ENCODE measurements at places on chromosomes 2 and 18.

DNA sequence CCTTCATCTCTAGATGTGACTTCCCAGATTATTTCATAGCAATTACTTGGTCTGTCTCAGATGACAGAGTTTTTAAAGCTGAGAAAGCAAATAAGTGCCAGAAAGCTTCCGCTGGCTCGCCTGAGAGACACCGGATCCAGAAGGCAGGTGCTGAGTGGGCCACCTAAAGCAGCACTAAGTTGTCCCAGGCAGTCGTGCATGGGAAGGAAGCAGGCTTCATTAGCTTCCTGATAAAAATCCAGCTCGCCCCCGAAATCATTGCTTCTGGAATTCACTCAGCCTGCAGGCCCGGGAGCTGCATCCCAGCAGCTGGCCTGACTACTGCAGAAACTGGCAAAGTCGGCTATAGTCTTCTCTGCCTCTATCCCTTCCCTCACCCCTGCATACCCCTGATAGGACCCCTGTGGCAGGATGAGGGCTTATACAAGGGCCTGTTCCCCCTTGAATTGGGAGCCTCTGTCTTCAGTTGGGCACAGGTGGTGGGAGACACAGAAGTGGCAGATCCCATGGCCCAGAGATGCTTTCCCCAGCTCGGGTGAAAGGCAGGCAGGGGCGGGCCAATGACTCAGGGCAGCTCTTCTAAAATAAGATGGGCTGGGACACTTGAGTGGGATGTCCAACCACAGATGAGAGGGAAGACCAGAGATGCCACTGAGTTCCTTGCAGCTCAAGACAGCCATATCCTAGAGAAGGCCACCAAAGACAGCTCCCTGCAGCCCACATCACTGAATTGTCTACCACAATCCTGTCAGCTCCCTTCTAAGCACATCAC is 262.4 kb upstream of the PKDCC start:
- no peak for DNase-seq

DNA sequence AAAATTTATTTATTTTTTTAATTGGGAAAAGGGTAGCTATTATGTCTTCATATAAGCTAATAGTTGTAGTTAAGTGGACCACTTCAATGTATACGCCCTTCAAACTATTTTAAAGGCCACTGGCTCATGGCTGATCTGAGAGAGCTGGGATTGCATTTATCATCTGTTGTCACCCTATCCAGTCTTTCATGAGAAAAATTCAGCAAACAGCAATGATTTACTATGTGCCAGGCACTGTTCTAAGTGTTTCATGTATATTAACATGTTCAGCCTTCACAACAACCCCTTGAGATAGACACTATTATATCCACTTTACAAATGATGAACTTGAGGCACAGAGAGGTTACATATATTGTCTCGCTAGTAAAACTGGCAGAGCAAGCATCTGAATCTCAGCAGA is 66.1 kb upstream of the ZNF397 start:
- DNase-seq: no peak

- no peak for DNase-seq
These were observed 17.3 kb downstream of the PTPN18 start for GRCh38 chr2:130372833-130373807.

DNA sequence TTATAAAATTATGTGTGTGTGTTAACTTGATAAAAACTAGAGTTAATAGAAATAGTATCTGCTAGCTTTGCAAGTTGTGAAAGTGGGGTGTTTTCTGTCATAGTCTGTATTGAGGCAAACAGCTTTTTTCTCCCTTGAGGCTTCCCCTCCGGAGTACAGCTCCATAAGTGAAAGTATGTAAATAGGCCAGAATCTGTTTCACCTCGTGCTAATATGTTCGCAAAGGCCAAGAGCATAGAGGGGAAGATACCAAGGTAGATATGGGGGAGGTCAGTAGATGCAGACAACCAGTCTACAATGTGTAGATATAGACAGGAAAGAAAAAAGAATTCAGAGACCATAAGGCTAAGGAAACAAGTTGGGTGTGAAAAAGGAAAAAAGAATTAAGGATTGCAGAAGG is 72.9 kb downstream of the PTRHD1 start:
- no peak for DNase-seq

DNA sequence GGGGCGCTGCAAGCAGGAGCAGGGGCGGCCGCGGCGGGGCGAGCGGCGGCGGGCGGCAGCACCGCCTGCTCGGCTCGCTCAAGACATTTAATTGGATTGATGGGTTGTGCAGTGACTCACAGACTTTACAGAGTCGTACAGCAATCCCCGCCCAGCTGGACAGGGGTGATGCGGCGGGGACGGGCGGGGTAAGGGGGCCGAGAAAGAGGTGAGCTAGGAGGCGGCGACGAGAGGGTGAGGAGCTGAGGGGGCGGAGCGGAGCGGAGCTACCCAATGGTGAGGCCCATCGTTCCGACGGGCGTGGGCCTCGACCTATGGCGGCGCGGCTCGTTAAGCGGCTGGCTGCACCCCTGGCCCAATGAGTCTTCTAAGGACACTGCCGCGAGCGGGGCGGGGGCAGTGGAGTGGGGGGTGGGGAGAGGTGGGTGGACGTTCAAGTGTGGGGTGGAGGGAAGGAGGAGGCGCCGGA is 97.1 kb upstream of the SERTAD2 start:
- peak; percentile 94 for DNase-seq

- DNase-seq: no peak
These were observed 5.6 kb downstream of the ESPNL start for GRCh38 chr2:238105506-238106338.

GRCh38 chr2:241120440-241120839 is 18.4 kb upstream of the MTERF4 start:
- no peak for DNase-seq

GRCh38 chr18:74525741-74526140 is 8.6 kb upstream of the CNDP1 start:
- DNase-seq: no peak

- DNase-seq: no peak
These were observed 247.1 kb downstream of the ANAPC1 start for GRCh38 chr2:111636905-111637304.

DNA sequence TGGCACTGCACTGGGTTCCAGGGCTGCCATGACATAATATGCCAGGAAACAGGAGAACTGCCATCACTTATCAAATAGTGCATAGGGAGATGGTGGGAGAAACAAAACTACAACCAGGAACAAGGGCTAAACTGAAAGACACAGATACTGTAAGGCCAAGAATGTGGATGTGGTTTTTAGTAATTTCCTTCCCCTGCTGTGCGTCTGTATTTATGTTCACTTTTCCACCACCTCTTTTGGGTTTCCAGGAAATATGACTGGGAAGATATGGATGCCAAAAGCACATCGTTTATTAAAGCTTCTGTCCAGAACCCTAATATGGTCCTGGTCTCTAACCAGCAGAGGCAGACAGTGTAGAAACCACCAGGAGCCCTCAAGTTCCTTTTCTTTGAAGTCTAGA is 759.7 kb upstream of the FANCL start:
- no peak for DNase-seq

GRCh38 chr2:213932-214693 is 49.7 kb downstream of the SH3YL1 start:
- DNase-seq: no peak

DNA sequence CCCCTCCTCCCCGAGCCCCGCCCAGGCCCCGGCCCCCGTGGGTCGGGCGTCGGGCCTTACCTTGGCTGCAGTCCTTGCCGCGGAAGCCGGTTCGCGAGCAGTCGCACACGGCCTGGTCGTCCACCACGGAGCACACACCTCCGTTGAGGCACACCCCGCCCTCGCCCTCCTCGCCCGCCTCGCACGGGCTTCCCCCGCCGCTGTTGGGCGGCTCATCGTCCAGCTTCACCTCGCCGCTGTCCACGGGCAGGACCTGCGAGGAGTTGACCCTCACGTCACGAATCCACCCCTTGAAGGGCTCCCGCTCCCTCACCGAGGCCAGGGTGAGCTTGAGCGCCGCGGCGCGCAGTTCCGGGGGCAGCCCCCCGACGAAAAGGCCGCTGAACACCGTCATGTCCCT is 4.5 kb downstream of the NRXN1 start:
- DNase-seq: no peak

- no peak for DNase-seq
These were observed 3.0 kb upstream of the GCG start for GRCh38 chr2:162155093-162155492.

GRCh38 chr2:230904856-230905447 is 20.1 kb downstream of the GPR55 start:
- DNase-seq: no peak

DNA sequence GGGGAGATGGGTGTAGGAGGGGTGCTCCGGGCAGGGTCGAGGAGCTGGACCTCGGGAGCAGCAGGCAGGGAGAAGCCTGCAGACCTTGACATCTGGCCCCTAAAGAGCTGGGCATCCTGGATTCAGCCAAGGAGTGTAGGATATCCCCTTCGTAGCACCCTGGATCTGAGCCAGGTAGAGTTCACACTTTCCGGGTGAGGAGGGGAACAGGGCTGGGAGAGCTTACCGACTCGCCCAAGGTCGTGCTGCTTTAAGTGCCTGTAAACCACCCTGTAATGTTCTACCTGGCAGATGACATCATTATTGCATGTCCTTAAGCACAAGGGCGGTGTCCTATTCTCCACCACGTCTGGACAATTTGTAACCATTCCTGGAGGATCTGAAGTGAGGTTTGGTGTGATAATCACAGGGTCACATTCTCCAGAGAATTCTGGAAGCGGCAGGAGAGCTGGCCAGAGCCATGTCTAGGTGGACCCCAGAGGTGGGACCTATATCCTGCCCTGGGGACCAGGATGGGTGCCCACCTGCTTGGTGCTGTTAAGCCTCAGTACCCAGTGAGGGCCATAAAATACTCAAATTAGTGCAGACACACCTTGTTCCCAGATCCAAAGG is 14.6 kb downstream of the ITM2C start:
- DNase-seq: no peak

- no peak for DNase-seq
These were observed 158.8 kb downstream of the ESCO1 start for GRCh38 chr18:21441670-21442069.

GRCh38 chr2:8525582-8526402 is 156.1 kb upstream of the ID2 start:
- no peak for DNase-seq

GRCh38 chr2:140353541-140353940 is 1573.4 kb upstream of the NXPH2 start:
- DNase-seq: no peak

DNA sequence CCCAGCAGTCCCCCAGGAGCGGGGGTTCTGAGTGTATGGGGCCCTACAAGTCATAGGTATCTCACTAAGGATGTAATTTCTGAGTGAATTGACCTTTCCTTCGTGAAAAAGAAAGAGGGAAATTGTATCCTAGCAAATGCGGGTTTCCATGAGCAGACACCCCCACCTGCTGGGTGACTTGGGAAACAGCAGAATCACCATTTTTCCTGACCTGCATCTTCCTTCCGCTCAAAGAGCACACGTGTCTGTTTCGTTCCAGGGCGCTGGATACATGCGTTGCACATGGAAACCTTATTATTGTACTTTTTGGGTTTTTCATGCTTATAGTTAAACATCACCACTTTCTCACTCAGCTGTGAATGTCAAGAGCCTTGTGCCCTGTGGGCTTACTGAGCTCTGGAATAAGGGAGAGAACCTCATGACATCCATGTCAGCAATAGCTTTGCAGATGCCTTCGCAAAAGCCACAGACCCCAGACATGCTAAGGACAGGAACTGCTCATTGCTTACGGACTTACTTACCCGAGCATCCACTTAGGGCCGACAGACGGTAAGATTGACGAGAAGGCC is 132.8 kb downstream of the TPO start:
- no peak for DNase-seq

DNA sequence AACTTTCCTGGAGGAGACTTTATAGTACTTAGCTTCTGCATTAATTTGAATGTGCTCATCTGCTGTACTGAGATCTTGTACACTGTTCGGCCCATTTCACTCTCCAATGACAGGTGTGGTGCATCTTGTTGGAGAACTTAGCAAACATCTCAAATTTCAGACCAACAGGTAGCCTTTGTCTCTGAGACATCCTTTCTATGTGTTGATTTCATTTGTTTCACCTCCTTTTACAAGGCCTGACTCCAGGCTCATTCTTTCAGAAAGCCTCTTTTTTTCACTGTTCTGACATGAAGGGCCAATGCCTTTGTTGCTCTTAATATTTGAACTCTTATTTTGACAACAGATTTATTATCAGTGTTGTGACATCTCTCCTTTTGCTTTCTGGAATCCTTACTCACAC is 271.8 kb upstream of the FANCL start:
- DNase-seq: no peak

Data from stimulated activated CD4-positive, alpha-beta T cell treated with anti-CD3 and anti-CD28 coated beads, Interleukin-15, amount 100 ng/mL, for 1 hour (primary cell).